ENCODE measurements at places on chromosomes 12 and 14.

DNA sequence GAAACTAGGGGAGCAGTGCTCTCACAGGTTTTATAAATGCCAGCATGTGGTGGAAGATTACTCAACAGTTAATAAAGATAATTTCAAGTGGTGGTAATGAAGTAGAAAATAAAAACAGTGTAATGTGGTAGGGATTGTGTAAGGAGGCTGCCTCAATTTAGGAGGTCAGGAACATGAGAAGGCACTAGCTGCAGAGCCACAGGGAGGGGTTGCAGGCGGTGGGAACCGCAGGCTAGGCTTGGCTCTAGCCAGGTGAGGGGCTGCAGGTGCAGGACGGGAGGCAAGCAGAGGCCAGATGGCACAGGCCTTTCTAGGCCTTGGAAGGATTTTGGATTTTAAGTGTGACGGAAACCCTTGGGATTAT, 768 bp downstream of the METTL25 start:
- DNase-seq: no peak

DNA sequence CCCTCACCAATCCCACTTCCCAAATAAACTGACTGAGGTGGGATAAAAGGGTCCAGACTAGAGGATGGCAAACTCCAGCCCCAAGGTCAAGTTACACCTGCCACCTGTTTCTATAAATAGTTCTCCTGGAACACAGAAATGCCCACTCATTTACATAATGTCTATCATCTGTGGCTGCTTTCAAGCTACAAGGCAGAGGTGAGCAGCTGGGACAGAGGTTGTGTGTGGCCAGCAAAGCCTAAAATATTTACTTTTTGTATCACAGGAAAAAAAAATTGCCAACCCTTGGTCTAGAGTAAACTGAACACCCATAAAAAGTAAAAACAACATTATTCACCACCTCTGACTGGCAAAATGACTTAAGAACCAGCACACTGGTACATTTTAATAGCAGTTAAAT, 269.4 kb downstream of the RGS6 start:
- no peak for DNase-seq

DNA sequence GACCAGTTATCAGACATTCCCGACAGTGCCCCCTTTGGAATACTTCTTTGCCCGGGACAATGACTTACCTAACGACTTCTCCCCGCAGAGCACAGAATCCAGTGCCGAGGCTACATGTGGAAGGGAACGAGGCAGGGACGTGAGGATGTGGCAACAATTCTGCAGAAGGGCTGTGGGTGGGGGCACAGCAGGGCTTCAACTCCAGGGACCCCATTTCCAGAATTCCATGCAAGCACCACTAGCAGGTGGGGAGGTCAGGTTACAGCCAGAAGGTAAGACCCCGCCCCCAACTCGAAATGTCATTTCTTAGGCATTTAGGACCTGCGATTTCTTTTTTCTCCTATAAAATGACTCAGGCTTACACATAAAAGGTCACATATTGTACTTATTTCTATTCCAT, 207.9 kb downstream of the TMEM132C start:
- DNase-seq: no peak

- DNase-seq: no peak
Observed at GRCh38 chr14:34180869-34181268, 230.0 kb upstream of the EGLN3 start.

DNA sequence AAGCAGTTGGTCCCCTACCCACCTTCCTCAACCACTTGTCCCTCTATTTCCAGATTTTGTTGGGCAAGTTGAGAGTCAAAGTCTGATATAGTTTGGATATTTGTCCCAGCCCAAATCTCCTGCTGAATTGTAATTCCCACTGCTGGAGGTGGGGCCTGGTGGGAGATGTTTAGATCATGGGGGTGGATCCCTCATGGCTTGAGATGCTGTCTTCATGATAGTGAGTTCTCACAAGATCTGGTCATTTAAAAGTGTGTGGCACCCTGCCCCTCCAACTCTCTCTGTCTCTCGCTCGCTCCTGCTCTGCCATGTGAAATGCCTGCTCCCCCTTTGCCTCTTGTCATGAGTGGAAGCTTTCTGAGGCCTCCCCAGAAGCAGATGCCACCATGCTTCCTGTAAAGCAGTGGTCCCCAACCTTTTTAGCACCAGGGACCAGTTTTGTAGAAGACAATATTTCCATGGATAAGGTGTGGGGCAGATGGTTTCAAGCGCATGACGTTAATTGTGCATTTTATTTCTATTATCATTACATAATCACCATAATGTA, 37.3 kb upstream of the BCL11B start:
- no peak for DNase-seq
